ENCODE measurements at places on chromosomes 4 and X.

DNA sequence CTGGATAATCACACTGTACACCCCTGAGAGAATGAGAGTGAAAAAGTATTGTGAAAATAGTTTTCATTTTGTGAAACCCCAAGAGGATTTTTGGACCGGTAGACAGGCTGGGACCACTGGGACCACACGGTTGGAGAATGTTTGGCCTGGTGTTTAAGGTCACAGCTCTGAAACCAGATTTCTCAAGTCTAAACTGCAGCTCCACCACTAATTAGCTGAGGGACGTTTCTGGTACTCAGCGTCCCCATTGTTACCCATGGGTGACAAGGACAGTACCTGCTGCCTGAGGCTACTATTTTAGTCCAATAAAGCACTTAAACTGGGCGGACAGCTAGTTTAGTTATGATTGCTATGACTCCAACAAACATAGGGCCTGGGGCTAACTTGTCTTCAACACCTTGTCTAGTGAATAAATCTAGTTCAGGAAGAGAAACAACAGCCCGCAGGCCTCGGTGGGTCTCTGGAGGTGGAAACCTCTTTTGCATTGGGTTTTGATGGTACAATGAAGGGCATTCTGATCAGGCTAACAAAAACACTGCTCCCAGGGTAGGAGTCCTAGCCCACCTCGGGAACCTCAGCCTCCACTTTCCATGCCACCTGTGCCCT lies 509 bp upstream of the USP11 start:
- DNase-seq, result no peak

- DNase-seq, result no peak
These were observed 65.3 kb downstream of the EFNB1 start for GRCh38 chrX:68894142-68894512.

GRCh38 chr4:87239821-87240220 lies 19.4 kb upstream of the KLHL8 start:
- no peak for DNase-seq

DNA sequence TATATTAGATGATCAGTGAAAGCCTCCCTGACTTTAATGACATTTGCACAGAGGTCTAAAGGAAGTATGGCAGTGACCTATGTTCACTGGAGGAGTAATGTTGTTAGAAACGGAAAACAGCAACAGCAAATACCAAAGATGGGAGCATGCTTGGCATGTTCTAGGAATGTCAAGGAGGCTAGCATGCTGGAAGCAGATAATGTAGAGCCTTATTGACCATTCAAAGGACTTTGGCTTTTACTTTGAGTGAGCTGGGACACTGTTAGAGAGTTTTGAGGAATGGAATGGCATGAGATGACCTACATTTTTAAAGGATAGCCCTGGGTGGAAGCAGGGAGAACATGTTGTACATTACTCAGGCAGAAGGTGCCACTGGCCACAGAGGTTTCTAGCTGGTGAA lies 6.0 kb downstream of the RPA4 start:
- no peak for DNase-seq

GRCh38 chr4:105990933-105991332 lies 95.7 kb downstream of the NPNT start:
- no peak for DNase-seq

- DNase-seq, result no peak
These were observed 550.3 kb upstream of the CPEB2 start for GRCh38 chr4:14452001-14452400.

DNA sequence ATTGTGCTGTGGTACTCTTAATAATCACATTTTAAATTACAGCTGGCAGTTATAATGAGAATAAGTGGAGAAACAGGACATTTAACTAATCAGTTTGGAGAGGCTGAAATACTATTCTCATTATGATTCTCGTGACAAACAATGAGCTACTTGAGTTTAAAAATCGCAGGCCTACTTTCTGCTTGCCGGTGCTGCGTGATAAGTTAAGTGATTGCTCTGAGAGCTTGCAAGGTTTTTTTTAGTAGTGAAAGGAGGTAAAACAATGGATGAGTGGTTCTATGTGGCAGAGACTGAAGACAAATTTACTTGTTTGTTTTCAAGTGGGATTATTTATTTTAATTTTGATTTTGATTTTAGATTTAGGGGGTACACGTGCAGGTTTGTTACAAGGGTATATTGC lies 114.0 kb downstream of the RAPGEF2 start:
- DNase-seq, result no peak

- no peak for DNase-seq
These were observed 17.3 kb upstream of the SEL1L3 start for GRCh38 chr4:25879991-25880651.
